ENCODE measurements at places on chromosomes 16 and 17.

- H3K4me1 ChIP-seq: peaks cover 35% of the 10 kb centered on the region
- no peak overlapping the region for H3K4me3 ChIP-seq
- peak; percentile 31 for DNase-seq
- H3K27ac ChIP-seq: peak overlapping the region; percentile 19
- H3K27me3 ChIP-seq: no peaks in the 10 kb centered on the region
These were observed 92.3 kb downstream of the LITAF start for GRCh38 chr16:11494433-11494832.

DNA sequence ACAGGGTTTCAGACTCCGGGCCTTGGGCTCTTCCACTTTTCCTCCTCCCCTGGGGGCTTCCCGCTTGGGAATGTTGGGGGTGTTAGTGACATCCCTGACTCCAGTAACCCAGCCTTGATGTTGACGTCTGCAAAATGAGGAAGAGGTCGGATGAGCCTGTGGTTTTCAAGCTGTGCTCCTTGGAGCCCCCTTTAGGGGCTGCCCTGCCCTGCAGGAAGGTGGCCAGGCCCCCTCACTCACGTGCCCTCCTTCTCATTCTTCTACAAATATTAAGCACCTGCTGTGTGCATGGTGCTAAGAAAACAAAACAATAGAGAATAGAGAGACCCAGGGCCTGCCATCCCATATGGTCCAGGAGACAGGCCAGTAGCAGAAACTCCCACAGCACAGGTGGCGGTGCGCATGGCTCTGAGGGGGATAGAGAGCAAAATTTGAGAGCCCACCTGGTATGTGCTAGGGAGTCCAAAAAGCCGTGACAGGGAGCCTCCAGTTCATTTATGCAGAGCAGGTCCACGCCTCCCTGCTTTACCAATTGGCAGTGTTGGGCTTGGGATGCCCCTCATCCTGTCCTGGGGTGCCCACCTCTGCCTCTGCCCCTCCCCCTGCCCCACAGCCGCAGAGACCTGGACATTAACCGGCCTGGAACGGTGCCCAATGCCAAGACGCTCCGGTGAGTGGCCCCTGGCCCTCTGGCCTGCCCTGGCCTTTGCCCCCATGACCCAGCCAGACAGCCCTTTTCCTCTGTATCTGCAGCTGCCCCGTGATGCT is 7.4 kb downstream of the NDRG4 start:
- no peak overlapping the region for H3K27ac ChIP-seq
- no peak overlapping the region for H3K4me3 ChIP-seq
- no peak for DNase-seq
- peaks cover 17% of the 10 kb centered on the region for H3K4me1 ChIP-seq

DNA sequence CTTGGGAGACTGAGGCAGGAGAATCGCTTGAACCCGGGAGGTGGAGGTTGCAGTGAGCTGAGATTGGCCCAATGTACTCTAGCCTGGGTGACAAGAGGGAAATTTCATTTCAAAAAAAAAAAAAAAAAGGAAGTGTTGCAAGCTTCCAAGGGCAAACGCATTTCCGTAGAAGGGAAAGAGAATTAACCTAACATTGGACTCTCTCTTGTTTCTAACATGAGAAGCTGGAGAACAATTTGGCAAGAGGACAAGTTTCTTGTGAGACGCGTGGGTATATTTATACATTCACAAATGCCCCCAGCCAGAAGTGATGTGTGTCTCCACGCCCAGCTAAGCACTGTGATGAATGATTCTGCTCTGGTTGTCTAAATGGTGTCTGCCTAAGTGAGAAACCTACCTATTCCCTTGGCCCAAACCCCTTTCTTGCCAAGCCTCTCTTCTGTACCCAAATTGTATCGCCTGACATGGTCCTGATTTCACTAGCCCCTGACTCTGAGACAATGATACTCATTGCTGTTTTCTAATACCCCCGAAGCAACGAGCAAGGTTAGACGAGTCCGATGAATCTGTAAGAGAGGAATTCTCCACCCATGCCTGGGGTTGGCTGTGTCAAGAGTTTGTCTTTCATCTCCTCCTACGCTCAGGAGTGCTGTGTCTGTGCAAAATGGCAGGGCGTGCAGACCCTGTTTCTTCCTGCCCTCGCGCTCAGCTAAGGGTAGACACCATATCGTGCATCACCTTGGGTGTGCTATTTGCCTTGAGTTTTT is 14.2 kb upstream of the ST6GALNAC2 start:
- no peak overlapping the region for H3K4me3 ChIP-seq
- no peaks in the 10 kb centered on the region for H3K27me3 ChIP-seq
- H3K36me3 ChIP-seq: peaks cover 8% of the 10 kb centered on the region
- no peak for DNase-seq

DNA sequence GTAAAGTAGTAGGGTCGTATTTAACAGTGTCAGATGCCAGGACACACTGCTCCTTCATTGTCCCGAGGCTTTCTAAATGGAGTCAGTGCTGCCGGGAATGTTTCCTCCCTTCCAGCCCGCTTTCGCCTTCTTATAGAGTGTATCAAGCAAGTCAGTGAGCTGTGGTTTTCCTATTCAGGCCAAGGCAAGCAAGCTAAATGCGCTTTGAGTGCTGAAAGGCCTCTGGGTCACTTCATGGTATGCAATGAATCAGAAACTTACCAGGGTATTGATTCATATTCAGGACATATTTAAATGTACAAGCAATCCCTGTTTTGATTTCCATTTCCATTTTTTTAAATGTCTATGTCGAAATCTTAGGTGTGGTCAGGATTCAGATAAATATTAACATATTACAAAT is 327.9 kb upstream of the SOX9 start:
- H3K27me3 ChIP-seq: no peaks in the 10 kb centered on the region
- no peaks in the 10 kb centered on the region for H3K36me3 ChIP-seq
- H3K27ac ChIP-seq: no peak overlapping the region
- no peaks in the 10 kb centered on the region for H3K4me1 ChIP-seq
- H3K4me3 ChIP-seq: no peak overlapping the region

DNA sequence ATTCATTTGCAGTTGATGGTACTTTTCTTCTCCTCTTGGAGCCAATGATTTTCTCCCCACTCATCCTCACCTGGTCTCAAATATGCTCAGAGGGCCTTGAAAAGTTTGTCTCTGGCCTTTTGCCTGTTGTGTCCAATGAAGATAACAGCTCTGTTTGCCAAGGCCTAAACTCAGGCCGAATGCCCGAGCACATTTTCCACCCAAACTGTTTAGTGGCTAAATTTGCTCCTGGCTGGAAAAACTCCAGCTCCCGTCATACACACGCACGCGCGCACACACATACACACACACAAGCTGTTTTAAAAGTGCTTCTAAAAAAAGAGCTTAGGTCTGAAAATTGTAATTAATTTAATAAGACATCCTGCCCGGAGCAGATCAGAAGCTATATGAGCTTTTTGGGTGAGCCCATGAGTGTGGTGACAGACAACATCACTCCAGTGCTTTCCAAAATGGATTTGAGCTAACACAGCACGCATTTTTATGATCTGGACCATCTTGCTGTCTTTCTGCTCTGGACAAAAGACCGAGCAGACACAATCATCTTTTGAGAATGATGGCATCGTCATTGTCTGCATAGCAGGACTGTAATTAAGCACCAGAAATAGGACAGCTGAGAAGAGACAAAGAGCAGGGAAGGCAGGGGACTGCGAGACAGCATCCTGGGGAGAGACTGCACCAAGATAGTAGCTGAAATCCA is 48.9 kb downstream of the IRX6 start:
- peaks cover 17% of the 10 kb centered on the region for H3K4me1 ChIP-seq
- H3K27me3 ChIP-seq: peaks cover 24% of the 10 kb centered on the region
- no peaks in the 10 kb centered on the region for H3K36me3 ChIP-seq
- H3K4me3 ChIP-seq: no peak overlapping the region
- no peak overlapping the region for H3K27ac ChIP-seq

DNA sequence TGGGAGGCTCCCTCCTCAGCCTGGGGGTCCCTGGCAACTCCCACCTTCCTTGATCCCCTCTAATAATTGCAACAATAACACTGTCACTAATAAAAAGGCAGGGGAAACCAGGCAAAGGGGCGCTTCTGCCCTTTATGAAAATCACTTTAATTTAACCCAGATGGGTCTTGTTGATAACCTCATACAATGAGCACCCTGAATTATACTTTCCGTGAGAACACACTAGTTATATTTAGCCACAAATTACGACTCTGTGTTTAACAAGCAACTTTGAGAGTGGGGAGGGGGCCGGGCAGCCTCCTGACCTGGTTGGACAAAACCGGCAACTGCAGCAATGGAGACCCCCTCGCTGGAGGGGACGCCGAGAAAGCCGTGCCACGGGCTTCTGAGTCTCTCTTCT is 5.7 kb upstream of the BAHCC1 start:
- peaks cover 89% of the 10 kb centered on the region for H3K27me3 ChIP-seq
- H3K4me3 ChIP-seq: no peak overlapping the region
- H3K4me1 ChIP-seq: peaks cover 38% of the 10 kb centered on the region
- H3K36me3 ChIP-seq: no peaks in the 10 kb centered on the region
- no peak for DNase-seq

DNA sequence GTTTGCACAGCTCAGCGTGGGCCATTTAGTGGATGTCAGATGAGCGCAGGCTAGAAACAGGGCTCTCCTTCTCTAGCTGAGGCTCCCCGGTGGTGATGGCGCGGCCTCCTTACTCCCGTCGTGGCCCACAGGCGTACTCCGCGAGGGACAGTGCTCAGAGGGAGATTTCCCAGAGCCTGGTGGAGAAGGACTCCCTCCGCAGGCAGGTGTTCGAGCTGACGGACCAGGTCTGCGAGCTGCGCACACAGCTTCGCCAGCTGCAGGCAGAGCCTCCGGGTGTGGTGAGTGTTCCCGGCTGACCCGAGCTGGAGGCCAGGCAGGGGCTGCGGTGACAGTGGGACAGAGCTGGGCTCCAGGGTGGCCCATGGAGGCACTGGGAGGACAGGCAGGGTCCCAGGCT is 21.4 kb downstream of the CARD14 start:
- peak overlapping the region; percentile 87 for H3K27ac ChIP-seq
- no peaks in the 10 kb centered on the region for H3K36me3 ChIP-seq
- no peak overlapping the region for H3K4me3 ChIP-seq
- DNase-seq: peak; percentile 68
- H3K27me3 ChIP-seq: no peaks in the 10 kb centered on the region

- DNase-seq: no peak
- H3K4me3 ChIP-seq: no peak overlapping the region
- H3K27me3 ChIP-seq: peaks cover 15% of the 10 kb centered on the region
- peaks cover 4% of the 10 kb centered on the region for H3K4me1 ChIP-seq
- no peak overlapping the region for H3K27ac ChIP-seq
These were observed 2.0 kb downstream of the ABCC12 start for GRCh38 chr16:48153774-48154173.

DNA sequence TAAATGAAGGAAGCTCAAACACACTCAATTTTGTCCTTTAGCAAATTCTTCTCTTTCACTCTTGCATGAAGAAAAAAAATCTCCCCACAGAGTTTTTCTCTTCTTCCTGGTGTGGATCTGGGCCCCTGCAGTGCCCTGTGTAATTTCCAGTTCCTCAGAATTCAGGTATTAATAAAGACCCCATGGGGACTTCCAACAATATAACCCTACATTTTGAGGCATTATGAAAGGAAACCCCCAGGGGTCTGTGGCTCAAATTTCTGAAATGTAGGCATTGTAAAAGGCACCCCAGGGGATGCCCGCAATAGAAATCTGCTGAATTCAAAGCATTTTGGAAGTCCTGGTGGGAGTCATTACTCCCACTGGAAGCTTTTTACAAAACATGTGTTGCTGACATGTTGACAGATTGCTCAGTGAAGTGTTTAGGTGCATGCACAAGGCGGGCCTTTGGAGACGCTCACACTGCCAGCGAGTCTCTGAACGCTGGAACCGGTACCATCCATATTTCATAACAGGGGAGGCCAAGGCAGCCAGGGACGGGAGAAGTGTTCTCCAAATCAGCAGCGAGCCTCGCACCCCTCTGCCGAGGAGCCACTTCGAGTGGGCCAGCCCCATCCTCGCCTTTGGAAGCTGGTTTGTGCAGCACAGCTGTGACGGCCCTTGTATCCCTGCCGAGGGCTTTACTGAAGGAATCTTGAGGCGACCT is 154.0 kb downstream of the ZNF423 start:
- DNase-seq: peak; percentile 77
- H3K4me3 ChIP-seq: peak overlapping the region; percentile 59
- no peaks in the 10 kb centered on the region for H3K36me3 ChIP-seq
- H3K27me3 ChIP-seq: no peaks in the 10 kb centered on the region

GRCh38 chr16:83689385-83689831 is 118.4 kb upstream of the HSBP1 start:
- no peak overlapping the region for H3K4me3 ChIP-seq
- H3K27ac ChIP-seq: no peak overlapping the region
- no peaks in the 10 kb centered on the region for H3K27me3 ChIP-seq

DNA sequence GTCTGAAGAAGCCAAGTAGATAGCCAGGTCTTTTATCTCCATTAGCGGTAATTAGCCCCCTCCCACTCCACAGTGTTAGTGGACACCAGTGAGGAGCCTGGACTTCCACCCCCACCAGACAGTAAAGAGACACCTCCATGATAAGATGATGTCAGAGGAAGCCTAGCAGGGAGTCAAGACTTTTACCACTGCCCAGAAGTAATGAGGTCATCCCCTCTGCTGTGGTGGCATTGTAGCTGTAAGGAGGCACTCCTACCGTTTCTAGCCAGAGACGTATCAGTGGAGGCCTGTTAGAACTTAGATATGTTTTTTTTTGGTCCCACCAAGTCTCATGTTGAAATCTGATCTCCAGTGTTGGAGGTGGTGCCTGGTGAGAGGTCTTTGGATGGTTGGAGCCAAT is 38.1 kb downstream of the PIK3R5 start:
- H3K27ac ChIP-seq: no peak overlapping the region
- H3K4me1 ChIP-seq: no peaks in the 10 kb centered on the region
- H3K27me3 ChIP-seq: peaks cover 15% of the 10 kb centered on the region
- no peak for DNase-seq

DNA sequence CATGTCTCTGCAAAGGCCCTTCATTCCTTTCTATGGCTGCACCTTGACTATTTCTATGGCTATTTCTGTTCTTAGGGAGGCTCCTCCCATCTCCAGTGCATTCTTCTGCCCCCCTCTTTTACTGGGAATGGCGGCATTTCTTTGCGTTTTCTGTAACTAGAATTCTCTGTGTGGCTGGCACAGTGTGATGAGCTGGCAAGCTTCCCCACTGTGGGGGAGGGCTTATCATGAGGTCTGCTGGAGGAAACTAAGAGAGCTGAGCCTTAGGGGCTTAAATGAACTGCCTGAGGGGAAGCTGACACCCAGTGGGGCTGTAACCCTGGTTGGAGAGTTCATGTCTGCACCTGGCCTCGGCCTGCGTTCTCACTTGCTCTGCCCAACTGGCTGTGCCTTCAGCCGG is 1.5 kb upstream of the CARD14 start:
- DNase-seq: no peak
- H3K27ac ChIP-seq: no peak overlapping the region

Measured in WTC11 (cell line).